Activated T-helper 1 cell treated with anti-CD3 and anti-CD28 coated beads, Interleukin-2, amount 50 U/mL, for 16 hours (primary cell): ENCODE measurements at places on chromosomes 5 and 9.

DNA sequence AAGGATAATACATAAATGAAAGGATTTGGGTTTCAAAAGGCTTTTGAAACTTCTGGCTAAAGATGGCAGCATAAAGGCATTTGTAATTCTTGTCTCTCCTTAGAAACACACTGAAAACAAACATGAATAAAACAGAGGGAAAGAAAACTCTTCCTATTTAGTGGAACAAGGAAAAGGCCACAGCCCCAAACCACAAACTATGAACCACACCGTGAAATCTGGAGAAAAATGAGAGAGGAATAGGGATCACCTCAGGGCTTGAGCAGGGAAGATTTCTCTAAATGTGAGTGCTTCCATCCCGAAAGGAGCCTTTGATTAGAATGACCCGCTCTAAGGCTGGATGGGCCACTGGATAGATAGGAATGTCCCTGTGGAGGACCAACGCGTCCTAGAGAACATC is 119.6 kb downstream of the SEC61B start:
- no peak for DNase-seq

GRCh38 chr5:6907320-6907918 is 194.2 kb downstream of the TENT4A start:
- DNase-seq: no peak

DNA sequence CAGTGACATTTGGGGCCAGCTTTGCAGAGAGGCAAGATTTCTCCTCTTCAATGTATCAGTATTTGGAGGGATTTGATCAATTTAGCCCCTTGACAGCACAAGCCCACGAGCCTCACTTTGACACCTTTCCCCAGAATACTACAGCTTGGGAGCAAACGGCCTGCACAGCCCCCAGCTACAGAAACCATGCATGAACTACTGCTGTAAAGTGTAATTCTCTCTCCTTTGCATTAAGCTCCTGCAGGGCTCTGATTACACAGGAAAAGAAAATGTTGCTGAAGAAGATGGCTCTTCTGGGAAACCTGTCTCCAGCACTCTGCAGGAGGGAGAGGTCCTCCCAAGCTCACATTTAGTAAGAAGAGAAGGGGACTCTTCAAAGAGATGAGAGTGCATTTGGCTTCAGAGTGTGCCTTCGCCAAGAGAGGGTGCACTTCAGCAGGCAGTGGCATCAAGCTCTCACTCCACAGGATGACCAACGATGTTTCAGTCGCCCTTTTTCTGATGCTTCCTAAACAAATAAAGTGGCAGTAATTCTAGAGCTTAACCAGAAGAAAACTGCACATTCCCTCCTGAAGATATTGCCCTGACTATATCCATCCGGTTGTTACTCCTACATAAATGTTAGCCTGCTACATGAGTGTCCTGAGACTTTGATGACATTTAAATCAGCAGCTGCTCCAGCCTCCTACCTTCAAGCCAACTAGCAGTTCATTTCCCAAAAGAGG is 272.2 kb downstream of the AUH start:
- no peak for DNase-seq

DNA sequence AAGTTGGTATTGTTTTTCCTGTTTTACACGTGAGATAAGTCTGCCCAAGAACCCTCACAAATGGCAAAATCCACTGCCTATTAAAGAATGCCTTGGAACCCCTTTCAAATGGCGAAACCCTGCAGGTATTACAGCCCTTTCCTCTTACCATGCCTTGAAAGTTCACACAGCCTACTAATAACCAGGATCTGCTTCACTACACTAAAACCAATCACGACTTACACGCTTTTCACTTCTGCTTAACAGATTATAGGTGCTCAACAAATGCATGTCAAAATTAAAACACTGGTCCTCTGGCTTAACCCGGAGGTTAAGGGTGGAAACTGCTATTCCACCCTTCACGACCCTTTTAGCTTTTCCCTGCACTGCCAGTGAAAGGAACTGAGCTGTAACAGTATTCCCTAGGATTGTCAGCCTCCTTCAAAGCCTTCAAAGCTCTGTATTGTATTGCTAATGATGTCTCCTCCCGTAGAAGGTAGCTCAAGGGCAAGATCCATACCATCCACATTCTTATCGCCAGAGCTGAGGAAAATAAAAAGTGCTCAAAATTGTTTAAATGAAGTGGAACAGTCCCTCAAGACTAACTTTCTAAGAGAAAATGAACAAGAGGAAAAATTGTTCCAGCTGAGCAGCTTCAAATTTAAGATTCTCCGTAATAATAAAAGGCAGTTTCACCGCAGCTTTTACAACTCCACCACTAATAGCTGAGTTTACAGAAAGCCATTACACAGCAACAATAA is 997 bp downstream of the AUH start:
- no peak for DNase-seq

DNA sequence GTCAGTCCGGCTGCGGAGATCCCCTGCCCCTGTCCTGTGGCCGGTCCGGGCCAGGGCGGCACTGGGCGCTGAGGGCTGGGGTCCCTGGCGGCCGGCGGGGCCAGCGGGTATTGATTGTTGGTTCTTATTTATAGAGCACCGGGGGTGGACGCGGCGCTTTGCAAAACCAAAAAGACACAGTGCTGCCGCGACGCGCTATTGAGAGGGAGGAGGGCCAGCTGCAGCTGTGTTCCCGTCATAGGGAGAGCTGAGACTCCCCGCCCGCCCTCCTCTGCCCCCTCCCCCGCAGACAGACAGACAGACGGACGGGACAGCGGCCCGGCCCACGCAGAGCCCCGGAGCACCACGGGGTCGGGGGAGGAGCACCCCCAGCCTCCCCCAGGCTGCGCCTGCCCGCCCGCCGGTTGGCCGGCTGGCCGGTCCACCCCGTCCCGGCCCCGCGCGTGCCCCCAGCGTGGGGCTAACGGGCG is 2.5 kb downstream of the LRRC26 start:
- DNase-seq: no peak

GRCh38 chr9:126511411-126511810 is 102.3 kb upstream of the LMX1B start:
- DNase-seq: no peak

- DNase-seq: no peak
Observed at GRCh38 chr9:126420135-126420534, 93.5 kb downstream of the MVB12B start.

GRCh38 chr9:121220996-121221663 is 19.5 kb upstream of the RAB14 start:
- DNase-seq: no peak

GRCh38 chr9:108844391-108844790 is 11.4 kb downstream of the ACTL7B start:
- no peak for DNase-seq

DNA sequence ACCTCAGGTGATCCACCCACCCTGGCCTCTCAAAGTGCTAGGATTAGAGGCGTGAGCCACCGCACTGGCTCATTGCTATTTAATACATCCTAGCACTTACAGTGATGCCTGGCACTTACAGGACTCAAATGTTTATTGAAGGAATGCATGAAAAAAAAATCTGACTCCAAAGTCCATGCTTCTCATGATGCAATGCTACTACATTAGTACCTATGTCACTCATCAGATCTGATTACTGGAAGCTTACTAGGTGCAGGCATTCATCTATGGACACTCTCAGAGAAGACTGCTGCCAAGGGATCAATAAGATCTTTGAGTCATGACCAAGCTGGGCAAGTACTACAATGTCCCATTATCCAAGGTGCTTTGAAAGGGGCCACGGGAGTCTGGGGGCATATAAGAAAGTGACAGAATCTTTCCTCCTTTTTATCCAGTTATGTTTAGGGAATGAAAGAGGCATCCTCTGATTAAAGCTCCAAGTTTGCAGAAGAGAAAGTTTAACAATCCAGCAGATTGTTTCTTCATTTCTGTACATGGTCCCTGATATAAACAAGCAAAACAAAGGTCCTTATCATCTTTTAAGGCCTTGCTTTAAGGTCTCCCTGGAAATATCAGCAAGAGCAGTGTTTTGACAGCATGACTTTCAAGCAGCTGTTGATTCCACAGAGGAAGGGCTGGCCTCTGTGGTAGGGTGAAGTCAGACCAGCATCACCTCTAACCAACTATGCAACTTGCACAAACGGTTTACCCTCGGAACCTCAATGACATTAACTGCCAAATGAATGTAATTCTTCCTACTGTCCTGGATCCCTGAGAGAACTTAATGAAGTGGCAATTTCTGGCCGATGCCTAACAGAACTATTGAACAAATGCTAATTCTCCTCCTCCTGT is 35.9 kb downstream of the ARPC5L start:
- DNase-seq: no peak

- no peak for DNase-seq
Observed at GRCh38 chr5:5783021-5783420, 360.5 kb downstream of the ICE1 start.

DNA sequence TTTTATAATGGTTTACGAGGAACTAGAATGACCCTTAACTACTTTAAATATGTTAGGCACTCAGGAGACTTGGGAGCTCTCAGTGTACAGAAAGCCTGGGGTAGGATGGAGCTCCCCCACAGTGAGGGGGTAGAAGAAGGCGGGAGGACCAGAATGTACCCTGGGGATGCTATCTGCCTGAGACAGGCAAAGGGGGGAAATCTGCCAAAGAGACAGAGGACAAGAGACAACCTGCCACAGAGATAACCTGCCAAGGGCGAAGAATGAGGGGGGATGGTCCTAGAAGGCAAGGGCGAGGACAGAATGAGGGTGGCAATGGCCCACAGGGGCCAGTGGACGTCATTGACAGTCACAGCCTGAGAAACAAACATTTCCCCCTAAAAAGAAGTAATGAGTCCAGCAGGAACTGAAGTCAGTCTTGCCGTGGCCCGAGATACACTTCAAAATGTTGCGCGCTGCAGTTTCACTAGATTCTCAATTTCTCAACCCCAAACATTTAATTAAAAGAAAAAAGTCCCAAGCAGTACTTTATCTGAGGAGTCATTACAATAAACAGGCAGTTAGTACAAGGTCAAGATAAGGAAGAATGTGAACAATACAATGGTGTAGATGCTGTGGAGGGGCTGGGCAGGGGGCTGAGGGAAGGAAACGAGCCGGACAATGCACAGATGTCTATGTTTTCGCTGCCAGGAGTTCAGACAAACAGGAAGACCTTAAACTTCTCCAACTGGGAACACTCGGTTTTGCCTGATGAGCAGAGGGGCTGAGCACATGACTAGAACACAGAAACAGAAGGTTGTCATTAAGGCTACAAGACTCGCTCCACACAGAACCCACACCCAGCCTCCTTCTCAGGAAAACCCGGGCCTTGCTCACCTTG is 125.0 kb downstream of the LHFPL2 start:
- no peak for DNase-seq

DNA sequence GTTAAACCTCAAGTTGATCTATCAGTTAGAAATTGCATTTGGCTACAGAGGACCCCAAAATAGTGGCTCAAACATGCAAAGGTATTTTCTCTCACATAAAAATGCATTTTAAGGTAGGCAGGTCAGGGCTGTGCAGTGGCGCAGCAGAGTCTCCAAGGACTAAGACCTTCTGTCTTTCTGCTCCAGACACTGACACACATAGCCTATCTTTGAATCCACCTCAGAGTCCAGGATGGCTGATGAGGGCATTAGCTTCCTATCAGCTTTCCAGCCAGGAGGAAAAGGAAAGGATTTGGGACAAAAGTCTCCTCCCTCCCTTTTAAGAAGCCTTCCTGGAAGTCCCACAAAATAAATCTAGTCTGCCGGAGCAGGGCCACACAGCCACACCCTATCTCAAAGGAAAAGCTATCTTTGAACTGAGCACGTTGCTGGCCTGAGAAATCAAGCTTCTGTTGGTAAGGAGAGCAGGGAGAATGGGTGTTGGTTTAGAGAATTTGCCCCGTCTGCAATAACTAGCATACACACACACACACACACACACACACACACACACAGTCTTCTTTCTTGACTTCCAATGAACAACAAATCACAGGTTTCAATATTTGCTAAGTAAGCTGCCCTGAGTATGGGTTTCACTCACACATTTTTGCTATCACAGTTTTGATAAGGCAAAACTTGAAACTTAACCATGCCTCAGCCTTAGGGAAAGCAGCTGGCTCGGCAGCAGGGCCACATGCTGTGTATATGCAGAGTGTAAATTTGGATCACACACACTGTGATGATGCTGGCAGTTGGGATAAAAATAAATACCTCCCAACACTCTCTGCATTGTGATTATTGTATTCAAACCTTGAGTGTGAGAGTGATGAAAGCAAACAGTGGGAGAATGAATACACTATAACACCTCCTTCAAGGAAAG is 116.6 kb upstream of the MAP3K1 start:
- no peak for DNase-seq

GRCh38 chr5:131318455-131318854 is 54.6 kb downstream of the CDC42SE2 start:
- DNase-seq: no peak

- DNase-seq: no peak
Observed at GRCh38 chr5:88676637-88677375, 206.2 kb downstream of the MEF2C start.

- DNase-seq: no peak
Observed at GRCh38 chr5:171258737-171259415, 50.2 kb upstream of the TLX3 start.

DNA sequence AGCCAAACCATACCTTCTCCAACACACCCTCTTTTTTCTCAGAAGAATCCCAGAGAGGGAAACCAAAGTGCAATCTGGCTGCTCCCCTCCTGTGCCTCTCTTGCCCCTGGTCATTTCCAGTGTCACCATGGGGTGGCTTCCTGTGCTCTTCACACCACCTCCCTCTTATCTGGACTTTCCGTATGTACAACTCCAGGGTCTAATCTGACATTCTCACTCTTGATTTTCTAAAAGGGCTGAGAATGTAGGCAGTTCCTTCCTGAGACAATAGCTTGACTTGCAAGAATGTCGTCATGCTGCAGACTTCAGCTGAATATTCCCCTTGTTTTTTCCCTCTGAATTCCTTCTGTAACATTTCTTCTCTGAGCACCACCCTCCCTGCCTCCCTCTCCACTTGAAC is 110.2 kb downstream of the FBXL7 start:
- DNase-seq: no peak

DNA sequence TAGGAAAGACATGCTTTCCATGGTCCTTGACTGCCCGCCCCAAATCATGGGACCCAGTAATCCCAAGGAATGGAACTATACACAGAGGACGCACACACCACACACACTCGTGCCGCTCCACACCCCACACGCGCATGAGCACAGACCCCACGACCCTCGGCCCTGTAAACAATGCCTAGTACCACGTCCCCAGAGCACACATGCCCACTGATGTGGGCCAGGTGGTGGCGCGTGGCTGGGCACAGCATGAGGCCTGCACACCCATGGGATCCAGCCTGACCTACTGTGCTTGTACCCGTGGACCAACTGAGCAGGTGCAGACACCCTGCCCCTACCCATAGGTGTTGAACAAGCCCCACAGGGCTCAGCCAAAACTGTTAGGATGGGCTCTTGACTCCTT is 739 bp downstream of the DBH start:
- no peak for DNase-seq
